ENCODE measurements at places on chromosomes 6 and 20. TPM values are rescaled to one million over a fixed set of nuclear protein-coding genes. Genes with fewer than 3 reads are reported as not detected.

- peak; percentile 49 for ATAC-seq
Observed at GRCh38 chr6:125924169-125924568, 32.4 kb upstream of the HINT3 start.

- no peak for ATAC-seq
Observed at GRCh38 chr6:128492386-128492785, 28.0 kb downstream of the PTPRK start.

Gene OLIG3
- total RNA-seq = 0.30 TPM

- no peak for ATAC-seq
Observed at GRCh38 chr20:58598211-58599015, 52.7 kb upstream of the STX16 start.

DNA sequence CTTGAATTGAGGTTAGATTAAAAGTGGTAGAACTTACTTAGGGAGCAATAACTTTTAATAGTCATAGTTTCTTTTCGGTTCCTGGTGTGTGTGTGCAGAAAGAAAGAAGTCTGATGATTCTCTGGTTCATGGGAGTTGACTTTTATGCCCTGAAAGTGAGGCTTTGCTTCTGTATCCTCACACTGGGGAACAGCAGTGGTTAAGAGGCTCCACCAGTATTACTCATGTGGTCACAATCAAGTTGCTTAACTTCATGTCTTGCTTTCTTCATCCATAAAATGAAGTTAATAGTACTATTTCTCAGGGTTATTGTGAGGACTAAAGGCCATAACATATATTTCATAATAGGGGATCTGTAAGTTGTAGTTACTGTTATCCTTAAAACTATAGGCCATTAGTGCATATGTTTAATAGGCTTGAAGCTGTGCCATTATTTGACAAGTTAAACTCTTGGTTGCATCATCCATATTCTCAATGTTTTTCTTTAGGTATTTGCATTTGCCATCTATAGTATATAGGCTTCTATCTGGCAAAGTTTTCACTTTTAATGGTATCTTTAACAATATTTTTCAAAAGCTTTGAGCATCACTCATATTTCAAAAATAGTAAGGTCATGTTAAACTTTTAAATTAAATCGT, 262.4 kb downstream of the PLCB1 start:
- ATAC-seq = no peak

GRCh38 chr6:35237476-35237875, 22.1 kb upstream of the ZNF76 start:
- no peak for ATAC-seq

Gene PNISR
- total RNA-seq = 145 TPM

GRCh38 chr6:91994787-91995186, 1407.9 kb upstream of the MAP3K7 start:
- no peak for ATAC-seq

GRCh38 chr6:19752746-19753145, 84.4 kb upstream of the ID4 start:
- no peak for ATAC-seq

- no peak for ATAC-seq
Observed at GRCh38 chr6:32191696-32192607, 491 bp downstream of the GPSM3 start.

Gene ACTL10
- 4.4 TPM for total RNA-seq

Gene CCN6
- total RNA-seq = 1.7 TPM

- ATAC-seq = no peak
Observed at GRCh38 chr20:45772693-45773092, 19.0 kb downstream of the WFDC3 start.

Gene VGLL2
- total RNA-seq = 0.14 TPM

Gene GINM1
- 15.2 TPM for total RNA-seq

Gene HFE
- 0.73 TPM for total RNA-seq

- no peak for ATAC-seq
Observed at GRCh38 chr20:47543006-47543431, 41.3 kb downstream of the NCOA3 start.

Gene PRR18
- not detected for total RNA-seq

Gene PROKR2
- total RNA-seq = not detected

Gene FAM162B
- total RNA-seq = not detected

Gene LCA5
- 24.0 TPM for total RNA-seq

Gene TSBP1
- not detected for total RNA-seq

GRCh38 chr6:143836150-143836549, 7.0 kb upstream of the LTV1 start:
- no peak for ATAC-seq

Gene CENPW
- 2.8 TPM for total RNA-seq

Gene HLA-DQA1
- not detected for total RNA-seq

GRCh38 chr6:4463236-4463635, 313.0 kb upstream of the CDYL start:
- ATAC-seq = no peak

- ATAC-seq = no peak
Observed at GRCh38 chr20:62336329-62336728, 30.8 kb downstream of the LAMA5 start.

DNA sequence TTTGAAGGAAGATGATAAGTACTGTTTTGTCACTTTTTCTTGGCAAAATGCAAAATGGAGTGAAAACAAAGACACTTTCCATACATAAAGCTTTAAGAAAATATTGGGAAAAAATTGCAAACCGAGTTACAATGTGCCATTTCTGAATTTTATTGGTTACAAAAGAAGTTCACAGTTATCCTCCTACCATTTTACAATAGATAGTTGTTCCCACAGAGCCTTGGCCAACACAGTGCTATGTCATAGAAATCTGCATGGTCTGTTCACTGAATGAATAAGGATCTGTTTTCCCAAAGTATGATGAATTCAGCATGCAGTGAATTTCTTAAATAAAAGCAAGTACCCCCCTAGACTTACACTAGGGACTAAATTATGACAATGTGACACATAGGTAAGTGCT, 268.2 kb upstream of the POU3F2 start:
- ATAC-seq = no peak

DNA sequence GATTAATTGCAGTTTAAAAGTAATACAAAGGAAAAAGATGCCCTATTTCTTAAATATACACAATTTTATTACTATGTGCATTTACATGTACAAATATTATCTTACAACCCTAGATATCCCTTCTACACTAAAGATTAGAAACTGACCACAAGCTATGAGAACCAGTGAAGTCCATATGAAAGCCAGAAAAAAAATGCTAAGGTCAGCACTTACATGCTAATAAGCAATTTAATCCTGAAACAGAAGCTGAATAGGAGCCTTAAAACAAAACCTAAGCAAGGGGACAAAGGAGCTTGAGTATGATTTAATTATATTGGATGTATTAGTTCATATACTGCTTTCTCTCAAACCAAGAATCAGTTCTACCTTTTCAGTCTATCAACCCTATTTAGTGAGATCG, 14.2 kb downstream of the CEP162 start:
- no peak for ATAC-seq

DNA sequence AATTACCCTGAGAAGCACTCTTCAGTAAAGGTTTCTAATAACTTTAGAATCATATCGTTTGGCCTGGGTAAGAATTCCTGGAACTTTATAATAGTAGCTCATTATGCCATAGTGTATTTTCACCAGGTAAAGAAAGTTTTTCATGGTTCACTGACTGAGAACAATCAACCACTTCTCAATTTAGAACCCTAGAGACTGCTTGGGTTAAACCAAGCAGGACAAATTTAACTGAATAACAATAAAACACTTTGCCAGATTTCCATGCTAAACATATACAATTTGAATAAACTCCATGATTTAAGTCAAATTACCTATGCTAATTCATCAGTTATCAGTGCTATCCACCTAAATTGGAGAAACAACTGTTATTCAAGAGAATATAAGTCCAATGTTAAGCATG, 99.4 kb downstream of the PLG start:
- no peak for ATAC-seq

Gene KIF16B
- total RNA-seq = 11.2 TPM

- ATAC-seq = peak; percentile 47
Observed at GRCh38 chr6:72321788-72322187, 300.1 kb upstream of the KCNQ5 start.

DNA sequence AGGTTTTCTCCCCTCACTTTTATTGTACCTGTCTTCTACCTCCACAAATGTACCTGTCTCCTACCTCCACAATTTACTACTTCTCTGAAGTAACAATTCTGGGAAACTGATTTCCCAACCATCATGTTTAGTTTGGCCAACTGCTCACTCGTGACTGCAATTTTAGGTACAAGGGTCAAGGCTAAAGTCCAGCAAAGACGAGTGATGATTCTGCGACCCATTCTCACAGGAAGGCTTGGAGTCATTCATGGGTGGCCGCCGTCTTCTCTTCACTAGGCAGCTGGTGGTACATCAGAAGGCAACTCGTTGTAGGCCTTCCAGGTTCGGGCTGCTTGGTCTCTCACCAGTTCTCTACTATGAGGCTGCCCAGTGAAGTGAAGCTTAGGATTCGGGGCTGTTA, 483.8 kb upstream of the JARID2 start:
- ATAC-seq = no peak

Gene SNTA1
- 16.2 TPM for total RNA-seq

GRCh38 chr6:15819226-15819625, 156.4 kb upstream of the DTNBP1 start:
- ATAC-seq = no peak

Gene LY6G5C
- 1.7 TPM for total RNA-seq

- no peak for ATAC-seq
Observed at GRCh38 chr6:85275338-85275985, 174.4 kb upstream of the NT5E start.

DNA sequence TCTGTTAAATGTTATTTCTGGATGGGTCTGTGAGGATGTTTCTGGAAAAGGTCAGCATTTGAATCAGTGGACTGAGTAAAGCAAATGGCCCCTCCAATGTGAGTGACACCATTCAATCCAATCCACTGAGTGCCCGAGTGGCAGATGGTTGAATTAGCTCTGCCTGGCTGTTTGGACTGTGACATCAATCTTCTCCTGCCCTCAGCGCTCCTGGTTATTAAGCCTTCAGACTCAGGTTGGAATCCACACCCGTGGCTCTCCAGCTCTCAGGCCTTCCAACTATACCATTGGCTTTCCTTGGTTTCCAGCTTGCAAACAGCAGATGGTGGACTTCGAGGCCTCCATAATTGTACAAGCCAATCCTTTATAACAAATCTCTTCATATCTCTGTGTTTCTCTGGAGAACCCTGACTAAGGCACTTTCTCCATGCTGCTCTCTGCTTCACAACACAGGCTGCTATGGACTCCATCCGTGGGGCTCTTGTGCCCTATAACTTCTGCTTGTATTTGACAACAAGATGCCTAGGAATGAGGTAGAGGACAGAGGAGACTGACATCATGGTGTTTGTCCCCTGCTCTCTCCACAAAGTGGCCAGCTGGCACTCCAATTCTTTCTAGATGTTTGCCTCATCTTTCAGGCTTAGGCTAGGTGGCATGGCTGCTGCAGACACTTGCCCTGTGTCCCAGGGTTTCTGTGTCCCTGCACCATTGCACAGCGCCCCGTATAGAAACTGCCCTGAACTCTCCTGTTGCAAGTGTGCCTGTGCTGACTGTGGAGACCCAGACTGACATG, 4.8 kb upstream of the CSTL1 start:
- no peak for ATAC-seq

Gene FNDC1
- 5.7 TPM for total RNA-seq

GRCh38 chr6:113732384-113732966, 124.7 kb upstream of the MARCKS start:
- peak; percentile 98 for ATAC-seq

DNA sequence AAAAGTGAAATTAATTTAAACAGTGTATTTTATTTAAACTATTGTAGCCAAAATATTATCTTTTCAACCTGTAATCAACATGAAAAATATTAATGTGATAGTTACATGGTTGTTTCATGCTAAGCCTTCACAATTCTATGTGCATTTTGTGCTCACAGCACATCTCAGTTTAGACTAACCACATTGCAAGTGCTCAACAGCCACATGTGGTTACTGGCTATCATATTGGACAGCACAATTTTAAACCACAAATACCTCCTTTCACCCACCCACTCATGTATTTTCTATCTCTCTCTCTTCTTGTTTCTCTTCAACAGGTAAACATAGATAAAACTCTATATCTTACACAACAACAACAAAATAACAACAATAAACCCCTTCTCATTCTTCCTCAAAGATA, 12.5 kb upstream of the HS3ST5 start:
- ATAC-seq = no peak

Gene OR2H2
- 1.3 TPM for total RNA-seq

DNA sequence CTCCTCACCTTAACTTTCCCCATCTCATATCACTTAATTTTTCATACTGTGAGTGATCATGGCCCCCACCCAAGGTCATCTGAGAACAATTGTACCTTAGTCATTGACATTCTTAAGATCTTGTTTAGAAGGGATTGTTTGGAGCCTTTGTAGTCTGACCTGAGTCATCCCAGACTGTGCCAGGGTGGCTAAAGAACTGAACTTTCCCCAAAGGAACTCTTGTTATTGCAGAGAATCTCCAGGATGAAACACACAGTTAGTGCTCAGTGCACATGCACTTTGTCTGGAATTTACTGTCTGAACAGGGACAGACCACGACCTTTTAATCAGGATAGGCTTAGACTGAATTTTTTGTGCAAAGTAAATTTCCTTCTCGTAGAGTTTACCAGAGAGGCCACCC, 112.6 kb upstream of the CCN2 start:
- ATAC-seq = no peak

DNA sequence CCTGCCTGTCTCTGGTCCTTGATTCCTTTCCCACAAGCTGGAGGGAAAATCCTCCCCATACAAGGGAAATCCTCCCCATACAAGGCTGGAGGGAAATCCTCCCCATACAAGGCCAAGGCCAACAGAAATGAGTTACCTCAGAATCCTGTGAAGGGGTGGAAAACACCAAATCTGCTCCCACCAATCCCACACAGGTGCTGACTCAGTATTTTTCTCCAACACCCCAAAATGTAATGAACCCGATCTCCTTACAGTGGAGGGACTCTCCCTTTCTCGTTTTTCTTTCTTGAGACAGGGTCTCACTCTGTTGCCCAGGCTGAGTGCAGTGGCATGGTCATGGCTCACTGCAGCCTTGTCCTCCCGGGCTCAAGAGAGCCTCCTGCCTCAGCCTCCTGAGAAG, 6.3 kb downstream of the SNHG17 start:
- no peak for ATAC-seq

DNA sequence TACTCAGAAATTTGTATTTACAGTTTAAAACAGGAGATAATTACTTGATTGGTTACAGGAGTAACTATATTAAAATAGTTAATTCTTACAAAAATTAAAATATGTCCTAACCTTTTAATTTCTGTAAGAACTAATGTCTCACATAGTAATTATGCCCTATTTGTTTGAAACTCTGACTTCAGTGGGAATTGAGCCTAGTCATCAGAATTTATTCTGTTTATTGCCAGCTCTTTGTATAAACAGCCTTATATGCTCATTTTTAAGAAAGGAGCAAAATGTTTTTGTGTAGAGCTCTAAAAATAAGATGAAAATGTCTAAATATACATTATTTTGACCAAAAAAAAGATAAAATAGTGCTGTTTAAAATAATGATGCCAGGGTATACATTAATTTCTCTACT, 21.5 kb downstream of the TRMT11 start:
- ATAC-seq = no peak

Measured in motor neuron (in vitro differentiated cells).